Fibroblast of gingiva (primary cell): ENCODE measurements at places on chromosomes 2 and 18.
A peak's percentile ranks its signal among the peaks of the same experiment; 100 is the strongest.

DNA sequence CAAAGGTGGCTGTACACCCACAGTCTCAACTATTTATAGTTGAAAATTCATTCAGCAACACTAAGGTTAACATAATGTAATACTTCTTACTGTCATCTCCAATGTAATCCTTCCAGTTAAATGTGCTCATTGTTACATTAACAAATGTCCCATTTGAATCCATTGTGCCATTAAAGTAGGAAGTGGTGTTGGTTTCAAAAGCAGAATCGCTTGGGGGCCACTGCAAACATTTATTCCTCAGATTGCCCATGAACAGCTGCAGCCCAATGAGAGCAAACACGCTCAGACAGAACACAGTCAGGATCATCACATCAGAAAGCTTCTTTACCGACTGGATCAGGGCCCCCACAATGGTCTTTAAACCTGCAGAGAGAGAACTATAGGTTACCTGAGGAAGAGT is 41.4 kb downstream of the SCN3A start:
- no peak for DNase-seq

DNA sequence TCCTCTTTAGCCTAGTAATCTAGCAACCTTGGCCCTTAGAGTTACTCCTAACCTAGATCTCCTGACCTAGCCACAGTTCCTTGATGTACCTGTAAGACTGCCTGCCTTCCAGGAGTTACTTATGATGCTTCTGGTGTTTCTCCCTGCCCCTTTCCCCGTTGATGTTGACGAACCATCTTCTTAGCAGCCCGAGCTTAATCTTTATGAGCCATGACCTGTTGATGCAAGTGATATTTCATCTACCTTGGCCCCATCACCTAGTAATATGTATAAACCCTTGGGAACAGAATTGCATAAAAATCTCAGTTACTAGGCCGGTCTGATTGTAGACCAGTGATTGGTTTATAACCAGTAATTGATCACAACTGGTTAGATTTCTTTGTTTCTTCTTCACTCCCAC is 2.7 kb downstream of the IMPACT start:
- DNase-seq = no peak

- DNase-seq = no peak
Measured at GRCh38 chr18:22765896-22766295, 167.2 kb upstream of the RBBP8 start.

GRCh38 chr18:12474876-12475275 is 67.1 kb downstream of the PRELID3A start:
- DNase-seq = no peak

GRCh38 chr2:68426848-68427579 is 40.1 kb downstream of the FBXO48 start:
- peak; percentile 68 for DNase-seq

- no peak for DNase-seq
Measured at GRCh38 chr2:217959723-217960122, 43.1 kb downstream of the TNS1 start.

GRCh38 chr2:63856303-63856603 is 14.6 kb downstream of the UGP2 start:
- DNase-seq = no peak
